ENCODE measurements at places on chromosomes 2 and 18. TPM values are rescaled to one million over a fixed set of nuclear protein-coding genes. Genes with fewer than 3 reads are reported as not detected.

KRTCAP3 gene
- total RNA-seq, result 8.1 TPM

VWA3B gene
- total RNA-seq, result not detected

CWC22 gene
- 15.3 TPM for total RNA-seq

- DNase-seq, result no peak
Measured at GRCh38 chr2:112201696-112202430, 53.0 kb downstream of the ZC3H8 start.

DNA sequence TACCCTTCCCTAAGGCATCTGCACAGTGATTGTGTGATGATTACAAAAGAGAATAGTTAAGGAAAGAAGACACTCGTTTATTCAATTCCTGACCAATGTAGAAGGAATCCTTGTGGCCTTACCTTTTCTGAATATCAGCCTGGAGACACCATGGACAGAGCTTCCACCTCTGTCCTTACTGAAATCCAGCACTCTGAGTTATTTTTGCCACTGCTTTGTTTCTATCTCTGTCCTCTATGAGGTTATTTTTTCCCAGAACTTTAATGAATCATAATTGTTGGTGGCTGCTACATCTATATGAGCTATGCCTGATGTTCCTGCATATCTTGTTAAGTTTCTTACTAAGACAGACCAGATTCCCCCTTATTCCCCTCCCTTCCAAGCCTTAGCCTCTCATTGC, 275.1 kb downstream of the SETBP1 start:
- no peak for DNase-seq

- no peak for DNase-seq
Measured at GRCh38 chr2:38653380-38653714, 12.6 kb upstream of the GALM start.

- DNase-seq, result no peak
Measured at GRCh38 chr2:14348247-14348646, 284.3 kb upstream of the LRATD1 start.

DNA sequence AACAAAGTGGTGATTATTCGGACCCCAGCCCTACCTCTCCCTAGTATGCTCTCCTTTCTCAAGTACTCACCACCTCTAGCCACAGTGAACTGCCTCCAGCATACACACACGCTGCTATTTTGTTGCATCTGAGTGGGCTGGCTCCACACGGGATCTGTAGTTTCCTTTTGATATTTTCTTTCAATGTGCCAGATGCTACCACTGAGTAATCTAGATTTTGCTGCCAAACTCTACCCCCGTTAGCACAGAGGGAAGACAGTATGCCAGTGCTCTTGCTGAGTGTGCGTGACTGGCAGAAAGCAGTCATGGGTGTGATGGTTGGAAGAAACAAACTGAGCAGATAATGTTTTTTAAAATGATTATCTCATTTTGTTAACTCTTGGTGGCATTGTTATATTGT, 11.6 kb downstream of the CFLAR start:
- no peak for DNase-seq

- peak; percentile 2 for DNase-seq
Measured at GRCh38 chr2:21643180-21643579, 519.4 kb downstream of the TDRD15 start.

GRCh38 chr2:162063281-162063680, 10.7 kb downstream of the DPP4 start:
- no peak for DNase-seq

- DNase-seq, result no peak
Measured at GRCh38 chr2:142020368-142020767, 110.4 kb downstream of the LRP1B start.
